Effector CD8-positive, alpha-beta T cell (primary cell): ENCODE measurements at places on chromosomes 3 and 15.

GRCh38 chr3:169759256-169759655 is 5.6 kb downstream of the TERC start:
- no peak for DNase-seq

GRCh38 chr3:172150913-172151650 is 111.7 kb downstream of the FNDC3B start:
- DNase-seq, result no peak

DNA sequence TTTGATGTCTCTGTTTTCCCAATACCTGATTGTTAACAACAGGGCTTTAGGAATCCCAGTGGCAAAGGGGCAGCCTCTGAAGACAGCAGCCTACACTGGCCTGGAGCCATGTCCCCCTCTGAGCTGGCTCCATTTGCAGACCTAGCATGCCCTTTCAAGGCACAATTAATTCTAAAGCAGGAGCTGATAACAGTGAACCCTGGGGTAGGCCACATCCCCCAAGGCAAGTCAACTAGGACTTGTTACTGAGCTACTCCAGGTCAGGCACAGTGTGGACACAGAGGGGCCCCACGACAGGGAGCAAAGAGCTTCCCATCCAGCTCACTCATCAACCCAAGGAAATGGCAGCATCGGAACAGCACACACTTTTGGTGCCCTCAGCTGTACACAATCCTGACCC is 51.9 kb downstream of the SPSB4 start:
- no peak for DNase-seq

DNA sequence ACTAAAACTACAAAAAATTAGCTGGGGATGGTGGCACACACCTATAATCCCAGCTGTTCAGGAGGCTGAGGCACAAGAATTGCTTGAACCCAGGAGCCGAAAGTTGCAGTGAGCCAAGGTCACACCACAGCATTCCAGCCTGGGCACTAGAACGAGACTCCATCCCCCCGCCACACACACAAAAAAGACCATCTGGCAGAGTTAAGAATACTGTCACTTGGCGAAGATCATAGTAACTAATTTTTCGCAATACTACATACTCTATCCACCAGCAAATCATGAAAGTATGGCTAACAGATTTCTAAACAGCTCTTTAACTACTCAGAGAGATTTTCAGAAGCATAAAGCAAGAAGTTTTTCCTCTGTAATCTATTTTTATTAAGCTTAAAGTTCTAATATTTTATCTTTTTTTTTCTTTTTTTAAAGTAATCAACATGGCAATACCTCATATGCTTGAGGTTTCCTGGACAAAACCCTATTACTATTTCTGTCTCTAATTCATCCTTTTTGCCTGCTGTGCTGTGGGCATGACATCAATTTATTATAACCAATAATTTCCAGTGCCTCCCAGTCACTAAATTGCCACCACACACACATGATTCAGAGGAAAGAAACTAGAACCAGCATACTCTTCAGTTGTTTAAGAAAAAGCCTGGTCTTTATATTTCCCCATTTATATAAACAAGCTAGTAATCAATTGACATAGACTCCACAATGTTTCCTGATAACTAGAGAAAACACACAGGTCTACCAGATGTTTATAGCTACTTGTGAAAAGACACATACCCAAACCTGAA is 46.9 kb downstream of the CHSY1 start:
- no peak for DNase-seq

GRCh38 chr3:79178471-79179180 is 589.2 kb downstream of the ROBO1 start:
- no peak for DNase-seq
